ENCODE measurements at places on chromosomes 4 and X. TPM values are rescaled to one million over a fixed set of nuclear protein-coding genes. Genes with fewer than 3 reads are reported as not detected.

GRCh38 chrX:53483838-53484405 is 49.8 kb upstream of the HSD17B10 start:
- no peak for DNase-seq

- DNase-seq, result no peak
These were observed 32.9 kb upstream of the PTPN13 start for GRCh38 chr4:86561256-86561655.

Gene IL3RA
- 0.86 TPM for polyA plus RNA-seq

Gene GALNTL6
- polyA plus RNA-seq, result 0.10 TPM

DNA sequence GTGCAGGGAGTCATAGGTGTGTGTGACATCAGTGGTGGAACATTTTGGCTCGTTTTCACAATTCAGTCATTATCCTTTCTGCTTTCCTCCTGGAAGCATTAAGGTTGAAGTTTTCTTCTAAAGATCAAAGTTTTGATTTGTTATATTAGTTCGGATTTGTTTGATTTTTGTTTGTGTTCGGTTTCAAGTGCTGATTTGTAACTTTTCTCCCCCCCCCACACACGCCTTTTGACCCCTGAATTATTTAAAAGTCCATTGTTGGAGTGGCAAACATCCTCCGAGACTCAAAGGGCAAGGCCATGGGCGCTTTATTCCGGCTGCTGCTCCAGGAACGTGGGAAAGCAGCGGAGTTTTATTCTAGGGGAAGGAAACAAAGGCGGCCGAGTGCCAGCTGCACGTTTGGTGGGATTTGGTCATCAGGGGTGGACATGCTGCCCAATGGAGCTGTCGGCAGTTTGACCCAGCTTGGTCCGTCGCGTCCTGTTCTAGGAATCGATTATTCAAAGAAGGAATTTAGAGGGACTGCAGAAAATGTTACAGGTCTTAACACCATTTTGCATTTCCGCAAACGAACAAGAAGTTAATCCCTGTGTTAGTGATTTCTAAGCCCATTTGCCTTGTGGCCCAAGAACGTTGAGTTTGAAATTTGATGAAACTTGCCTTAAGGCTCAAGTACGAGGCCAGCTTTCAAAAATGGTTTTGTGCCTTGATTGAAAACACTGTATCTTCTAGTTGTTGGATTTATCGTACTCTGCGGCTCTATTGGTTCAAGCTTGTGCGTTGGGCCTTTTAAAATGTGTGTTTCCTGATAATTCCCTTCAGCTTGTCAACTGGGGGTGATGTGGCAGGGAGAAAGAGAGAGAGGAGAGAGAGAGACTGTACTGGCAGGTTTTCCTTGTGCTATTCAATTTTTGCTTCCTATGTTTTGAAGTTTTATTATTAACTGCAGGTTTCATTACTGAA is 565 bp upstream of the ZNF41 start:
- DNase-seq, result peak; percentile 22

Gene ZGRF1
- polyA plus RNA-seq, result 28.9 TPM

DNA sequence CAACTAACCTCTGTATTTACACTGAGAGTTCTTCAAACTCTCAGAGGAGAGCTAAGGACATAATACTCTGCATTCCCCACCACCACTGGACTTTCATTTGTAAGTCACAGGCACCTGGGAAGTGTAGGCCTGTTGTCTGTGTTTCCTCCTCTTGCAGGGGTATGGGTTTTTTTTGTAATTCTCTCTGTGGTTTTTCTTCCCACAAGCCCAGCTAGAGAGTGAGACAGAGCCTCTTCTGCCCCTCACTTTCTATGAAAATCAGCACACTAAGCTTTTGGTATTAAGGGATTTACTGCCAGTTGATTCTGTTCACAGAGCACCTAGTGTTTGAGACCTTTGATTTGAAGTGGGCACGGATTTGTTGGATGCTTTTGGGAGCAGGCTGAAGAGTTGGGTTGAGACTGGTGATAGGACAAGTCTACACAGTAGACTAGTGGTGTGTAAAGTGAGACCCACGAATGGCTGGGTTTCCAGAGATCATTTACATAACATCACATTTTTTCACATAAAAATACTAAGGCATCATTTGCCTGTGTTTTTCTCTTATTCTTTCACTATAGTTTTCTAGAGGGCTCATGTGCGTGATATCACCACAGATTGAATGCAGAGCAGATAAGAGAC is 28.9 kb upstream of the WDR17 start:
- DNase-seq, result no peak

DNA sequence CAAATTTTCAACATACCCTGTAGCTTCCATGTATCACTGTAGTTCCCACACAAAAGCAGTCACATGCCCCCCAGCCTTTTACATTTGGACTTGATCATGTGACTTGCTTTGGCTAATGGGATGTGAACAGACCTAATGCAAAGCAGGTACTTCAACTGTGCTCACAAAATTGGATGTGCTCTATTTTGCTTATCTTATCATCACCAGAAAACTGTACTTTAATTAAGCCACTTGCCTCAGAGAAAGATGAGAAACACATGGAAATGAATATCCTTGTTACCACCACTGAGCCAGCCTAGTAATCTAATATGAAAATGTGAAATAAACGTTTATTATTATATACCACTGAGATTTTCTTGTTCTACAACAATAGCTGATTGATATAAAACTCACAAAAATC is 402.7 kb upstream of the HTR2C start:
- DNase-seq, result no peak

Gene GPR119
- polyA plus RNA-seq, result not detected

DNA sequence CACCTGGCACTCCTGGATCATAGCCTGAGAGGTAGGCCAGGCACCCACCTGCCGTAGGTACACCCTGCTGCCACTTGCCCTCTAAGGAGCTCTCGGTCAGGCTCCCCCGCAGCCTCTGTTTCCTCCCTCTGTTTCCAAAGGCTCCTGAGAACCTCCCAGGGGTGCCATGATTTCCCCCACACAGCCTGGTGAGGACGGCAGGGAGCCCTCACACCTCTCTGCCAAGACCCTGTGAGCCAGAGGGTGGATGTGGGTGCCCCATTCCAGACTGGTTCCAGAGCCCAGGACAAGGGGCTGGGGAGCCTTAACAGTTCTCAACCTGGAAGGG is 1.6 kb upstream of the ABLIM2 start:
- DNase-seq, result no peak

GRCh38 chr4:41197996-41198395 is 16.3 kb downstream of the APBB2 start:
- DNase-seq, result no peak

Gene STAP1
- polyA plus RNA-seq, result not detected

- no peak for DNase-seq
These were observed 36.7 kb downstream of the DIAPH2 start for GRCh38 chrX:96721354-96721753.

DNA sequence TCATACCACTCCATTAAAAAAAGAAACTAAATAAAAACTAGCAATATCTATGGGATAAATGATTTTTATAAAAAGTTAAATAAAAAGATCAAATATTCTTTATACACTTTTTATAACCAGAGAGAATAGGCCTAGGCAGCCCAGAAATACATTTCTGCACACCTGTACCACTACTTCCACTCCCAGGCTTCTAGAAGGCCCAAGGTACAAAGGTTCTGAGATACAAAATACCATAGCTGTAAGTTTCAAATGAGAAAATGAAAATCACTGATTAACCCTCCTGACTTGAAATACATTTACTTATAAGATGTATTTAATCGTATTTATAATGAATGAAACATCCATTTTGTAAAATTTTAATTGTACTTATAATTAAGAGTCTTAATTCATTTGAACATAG is 226.5 kb upstream of the MAB21L2 start:
- no peak for DNase-seq

DNA sequence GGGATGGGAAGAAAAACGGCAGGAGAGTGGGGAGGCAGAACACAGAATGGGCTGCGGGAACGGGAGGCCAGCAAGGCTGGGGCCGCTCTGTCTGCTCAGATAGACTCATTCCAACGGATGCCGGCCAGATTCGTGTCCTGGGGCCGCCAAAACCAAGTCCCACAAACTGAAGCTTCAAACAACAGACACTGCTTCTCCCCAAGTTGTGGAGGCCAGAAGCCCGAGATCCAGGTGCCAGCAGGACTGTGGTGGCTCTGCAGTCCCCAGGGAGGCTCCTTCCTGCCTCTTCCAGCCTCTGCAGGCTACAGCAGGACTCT is 100.6 kb downstream of the ADRA2C start:
- DNase-seq, result no peak

DNA sequence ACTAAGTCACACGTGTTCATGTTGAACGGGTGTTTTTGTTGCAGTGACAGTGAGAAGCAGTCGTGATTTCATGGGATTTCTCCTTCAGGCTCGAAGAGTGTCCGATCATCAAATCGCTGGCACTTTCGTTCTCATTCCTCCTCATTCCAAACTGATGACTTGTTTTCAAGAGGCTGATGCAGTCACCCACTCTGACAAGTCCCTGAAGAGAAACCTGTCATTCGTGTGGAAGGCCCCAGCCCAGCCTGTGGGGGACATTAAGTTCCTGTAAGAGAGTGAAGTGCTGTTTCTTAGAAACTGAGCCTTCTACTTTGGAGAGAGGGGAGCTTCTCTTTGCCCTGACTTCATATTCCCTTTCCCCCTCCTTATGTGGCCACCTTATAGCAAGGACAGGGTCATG is 8.0 kb downstream of the REELD1 start:
- DNase-seq, result no peak

GRCh38 chrX:56744996-56745395 is 16.0 kb downstream of the NBDY start:
- DNase-seq, result no peak

DNA sequence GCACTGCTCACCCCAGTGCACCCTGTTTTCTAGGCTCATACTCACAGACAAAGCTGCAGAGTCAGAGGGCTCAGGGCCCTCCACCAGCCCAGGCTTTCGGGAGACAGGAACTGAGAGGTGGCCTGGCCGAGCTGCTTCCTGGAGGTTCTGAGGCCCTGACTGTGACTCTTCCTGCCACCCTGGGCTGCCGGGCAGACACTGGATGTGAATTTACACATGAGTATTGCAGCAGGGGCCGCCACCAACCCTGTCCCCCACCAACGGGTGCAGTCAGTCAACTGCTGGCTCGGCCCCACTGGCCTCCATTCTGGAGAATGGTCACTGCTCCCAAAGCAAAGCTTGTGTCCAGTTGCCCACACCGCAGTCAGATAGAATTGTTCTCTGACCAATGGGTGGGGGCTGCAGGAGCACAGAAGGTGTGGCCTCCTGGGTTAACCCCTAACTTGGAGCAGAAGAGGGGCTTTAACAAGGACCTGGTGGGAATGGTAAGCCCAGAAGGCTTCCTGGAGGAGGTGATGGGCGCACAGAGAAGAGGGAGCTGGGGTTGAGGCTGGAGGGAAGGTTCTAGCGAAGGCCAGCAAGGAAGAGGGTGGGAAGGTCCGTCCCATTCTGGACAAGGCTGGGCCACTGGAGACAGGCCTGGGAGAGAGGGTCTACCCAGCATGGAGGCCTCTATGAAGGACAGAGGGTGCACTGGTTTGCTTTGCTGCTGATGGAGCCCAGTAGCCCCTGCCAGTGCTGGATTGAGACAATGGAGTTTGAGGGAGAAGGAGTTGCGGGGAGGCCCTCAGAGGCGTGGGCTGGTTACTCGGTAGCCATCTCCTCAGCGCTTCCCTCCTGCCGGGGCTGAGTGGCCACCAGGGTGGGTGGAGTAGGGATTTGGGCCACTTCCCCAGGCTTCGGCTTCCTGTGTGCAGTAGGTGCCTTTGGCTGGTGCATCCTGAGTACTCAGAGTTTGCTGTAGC is 135.3 kb downstream of the CPZ start:
- DNase-seq, result no peak

- peak; percentile 60 for DNase-seq
These were observed 34.9 kb downstream of the FTHL17 start for GRCh38 chrX:31036895-31037294.

DNA sequence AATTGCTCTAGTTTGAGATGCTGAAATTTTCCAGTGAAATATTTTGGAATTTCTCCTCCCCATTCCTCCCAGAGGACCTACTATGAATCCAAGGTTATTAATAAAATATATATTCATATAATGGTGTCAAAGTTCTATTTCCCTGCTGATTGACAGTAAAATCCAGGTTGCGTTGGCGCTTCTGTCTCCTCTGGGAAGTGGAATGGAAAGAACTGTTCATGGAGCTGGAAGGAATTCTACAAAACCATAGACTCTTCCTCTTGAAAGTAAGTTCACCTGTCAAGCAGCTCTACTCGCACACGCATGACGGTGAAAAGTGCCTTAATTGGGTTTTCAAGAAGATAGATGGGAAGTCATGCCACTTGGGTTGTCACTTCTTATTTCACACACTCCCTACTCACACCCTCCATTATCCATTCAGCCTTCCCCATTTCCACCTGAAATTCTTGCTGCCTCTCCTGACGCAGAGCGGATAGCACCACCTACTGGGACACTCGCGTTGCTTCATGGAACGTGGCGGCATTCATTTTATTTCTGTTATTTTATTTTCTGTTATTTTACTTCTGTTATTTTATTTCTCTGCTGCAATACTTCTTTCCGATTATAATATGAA is 351.6 kb downstream of the NLGN4X start:
- DNase-seq, result peak; percentile 67

Gene SERTM2
- polyA plus RNA-seq, result 0.27 TPM

DNA sequence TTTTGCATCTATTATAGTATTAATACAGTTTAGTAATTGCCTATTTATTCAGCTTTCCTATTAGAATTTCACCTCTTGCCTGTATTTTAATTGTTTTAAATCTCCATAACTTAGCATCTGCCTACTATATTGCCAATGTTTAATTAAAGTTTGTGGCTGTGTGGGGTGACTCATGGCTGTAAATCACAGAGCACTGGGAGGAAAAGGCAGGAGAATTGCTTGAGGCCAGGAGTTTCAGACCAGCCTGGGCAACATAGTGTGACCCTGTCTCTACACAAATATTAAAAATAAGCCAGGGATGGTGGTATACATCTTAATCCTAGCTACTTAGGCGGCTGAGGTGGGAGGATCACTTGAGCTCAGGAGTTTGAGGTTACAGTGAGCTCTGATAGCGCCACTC is 14.5 kb upstream of the CCSER1 start:
- no peak for DNase-seq

DNA sequence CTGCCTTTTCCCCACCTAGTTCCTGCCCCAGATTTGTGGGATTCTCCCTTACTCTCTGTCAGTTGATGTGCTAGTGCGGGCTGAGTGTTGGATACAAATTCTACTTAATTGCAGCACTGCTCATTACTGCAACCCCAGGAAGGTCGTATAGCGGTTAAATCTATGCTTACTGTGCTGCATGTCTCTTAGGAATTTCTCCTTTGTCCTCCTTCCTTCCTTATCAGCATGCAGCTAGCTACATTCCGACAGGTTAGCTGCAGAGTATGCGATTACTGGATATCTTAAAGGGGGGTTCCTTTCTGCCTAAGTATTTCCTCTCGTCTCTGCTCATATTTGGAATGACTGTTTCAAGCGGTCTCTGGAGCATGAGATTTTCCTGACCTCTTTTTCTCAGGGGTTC is 662.8 kb downstream of the TLL1 start:
- DNase-seq, result peak; percentile 33

Gene POU3F4
- 1.5 TPM for polyA plus RNA-seq

GRCh38 chr4:177228599-177228998 is 81.1 kb upstream of the NEIL3 start:
- no peak for DNase-seq

Gene MAGEA4
- 1.0 TPM for polyA plus RNA-seq

Gene PABPC1L2B
- 0.27 TPM for polyA plus RNA-seq
